Amniotic epithelial cell (primary cell): ENCODE measurements at places on chromosomes 2 and 18.

- DNase-seq: no peak
Observed at GRCh38 chr2:3163401-3163800, 214.2 kb downstream of the EIPR1 start.

- no peak for DNase-seq
Observed at GRCh38 chr2:30267161-30267975, 36.0 kb downstream of the LBH start.

GRCh38 chr2:238613610-238614009 lies 186.9 kb downstream of the ASB1 start:
- no peak for DNase-seq

DNA sequence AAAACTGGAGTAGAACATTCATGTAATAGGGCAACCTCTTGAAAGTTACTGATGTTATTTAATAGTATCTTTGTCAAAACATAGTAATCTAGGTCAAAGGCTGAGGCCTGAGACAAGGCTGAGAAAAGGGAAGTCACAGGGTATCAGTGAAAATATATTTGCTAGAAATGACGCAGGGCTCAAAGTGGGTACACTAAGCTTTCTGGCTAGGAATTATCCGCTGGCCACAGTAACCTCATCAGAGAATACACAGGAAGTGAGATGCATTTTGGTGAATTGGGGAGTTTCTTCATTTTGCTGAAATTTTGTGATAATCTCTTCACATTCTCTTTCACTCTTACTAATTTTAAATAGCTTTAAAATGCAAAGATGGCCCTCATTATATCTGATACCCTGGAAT lies 206.8 kb downstream of the OTX1 start:
- no peak for DNase-seq

- no peak for DNase-seq
Observed at GRCh38 chr2:80548469-80548868, 243.9 kb upstream of the LRRTM1 start.

DNA sequence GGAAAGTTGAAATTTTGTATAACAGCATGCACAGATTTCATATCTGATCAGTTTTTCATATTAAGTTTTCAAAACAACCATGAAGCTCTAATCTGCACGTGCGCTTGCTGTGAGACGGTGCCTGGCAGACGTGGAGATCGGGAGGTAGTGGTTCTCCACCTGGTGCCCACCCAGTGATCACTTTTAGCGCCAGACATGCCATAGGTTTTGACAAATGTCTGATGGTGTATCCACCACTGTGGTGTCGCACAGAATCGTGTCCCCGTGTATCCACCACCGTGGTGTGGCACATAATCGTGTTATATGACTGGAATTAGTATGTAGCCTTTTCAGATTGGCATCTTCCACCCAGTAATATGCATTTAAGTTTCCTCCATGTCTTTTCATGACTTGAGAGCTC lies 40.9 kb upstream of the KCNG2 start:
- DNase-seq: no peak

DNA sequence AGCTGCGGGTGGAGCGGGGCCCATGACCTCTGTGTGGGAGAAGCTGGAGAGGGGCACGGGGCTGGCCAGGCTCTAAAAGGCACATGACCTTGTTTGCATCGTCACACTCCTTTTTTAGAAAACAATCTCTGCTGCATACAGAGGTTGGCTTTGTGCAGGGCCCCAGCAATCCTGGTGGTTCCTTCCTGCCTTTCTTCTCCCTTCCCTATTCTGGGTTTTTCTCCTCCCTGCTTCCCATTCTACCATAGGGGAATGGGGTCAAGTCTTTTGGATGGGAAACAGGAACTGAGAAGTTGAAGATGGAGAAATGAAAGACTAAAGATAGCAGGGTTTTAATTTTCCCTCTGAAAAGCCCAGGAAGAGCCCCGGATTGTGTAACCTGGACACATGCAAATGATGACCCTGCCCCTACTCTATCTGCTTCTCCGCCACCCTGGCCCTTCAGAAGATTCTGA lies 53.9 kb downstream of the ASAP2 start:
- no peak for DNase-seq

- peak; percentile 61 for DNase-seq
Observed at GRCh38 chr2:53490659-53491058, 276.9 kb upstream of the CHAC2 start.

GRCh38 chr18:51185075-51185474 lies 12.4 kb downstream of the MEX3C start:
- no peak for DNase-seq

DNA sequence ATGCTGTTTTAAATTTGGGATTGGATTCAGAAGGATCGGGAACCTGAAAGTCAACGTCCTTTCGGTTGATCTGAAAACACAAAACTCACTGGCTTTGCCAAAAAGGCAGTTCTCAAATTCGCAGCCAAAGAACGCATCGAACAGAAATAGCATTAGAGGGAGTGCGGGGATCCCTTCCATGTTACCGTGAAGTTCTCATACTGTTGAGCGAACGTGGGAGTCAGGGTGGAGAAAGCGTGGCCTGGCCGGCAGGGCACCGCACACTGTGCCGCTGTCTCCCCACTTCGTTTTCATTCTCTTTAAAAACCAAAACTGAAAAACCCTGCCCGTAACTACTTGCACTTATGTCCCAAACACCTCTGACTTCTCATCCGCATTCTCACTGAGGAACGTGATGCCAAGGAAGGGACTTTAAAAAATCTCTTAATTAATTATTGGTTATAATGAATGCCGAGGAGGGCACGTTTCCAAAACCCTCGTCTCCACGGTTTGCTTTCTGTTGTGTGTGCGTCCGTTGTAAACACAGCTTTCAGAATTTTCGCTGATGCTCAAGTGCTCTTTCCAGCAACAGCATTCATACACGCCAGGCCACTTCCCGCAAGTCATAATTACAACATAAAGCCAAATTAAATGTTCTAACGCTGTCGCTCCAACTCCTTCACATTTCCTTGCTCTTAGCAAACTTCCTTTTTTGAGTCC lies 60.9 kb upstream of the TWIST2 start:
- no peak for DNase-seq

- DNase-seq: peak; percentile 81
Observed at GRCh38 chr2:20596973-20597859, 53.7 kb downstream of the HS1BP3 start.

DNA sequence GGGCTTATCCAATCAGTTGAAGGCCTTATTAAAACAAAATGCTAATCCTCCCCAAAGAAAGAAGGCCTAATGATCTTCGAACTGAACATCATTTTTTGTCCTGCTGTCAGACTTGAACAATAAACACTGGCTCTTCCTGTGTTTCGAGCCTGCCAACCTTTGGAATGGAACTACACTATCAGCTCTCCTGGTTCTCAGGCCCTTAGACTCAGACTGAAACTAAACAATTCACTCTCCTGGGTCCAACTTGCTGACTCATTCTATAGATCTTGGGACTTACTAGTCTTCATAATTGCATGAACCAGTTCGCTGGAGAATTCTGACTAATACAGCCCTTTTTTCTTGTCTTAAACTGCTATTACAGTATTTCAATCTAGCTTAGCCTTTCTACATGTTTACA lies 235.2 kb downstream of the LNPK start:
- DNase-seq: peak; percentile 15

- DNase-seq: peak; percentile 29
Observed at GRCh38 chr2:39780825-39781600, 2.0 kb upstream of the THUMPD2 start.

DNA sequence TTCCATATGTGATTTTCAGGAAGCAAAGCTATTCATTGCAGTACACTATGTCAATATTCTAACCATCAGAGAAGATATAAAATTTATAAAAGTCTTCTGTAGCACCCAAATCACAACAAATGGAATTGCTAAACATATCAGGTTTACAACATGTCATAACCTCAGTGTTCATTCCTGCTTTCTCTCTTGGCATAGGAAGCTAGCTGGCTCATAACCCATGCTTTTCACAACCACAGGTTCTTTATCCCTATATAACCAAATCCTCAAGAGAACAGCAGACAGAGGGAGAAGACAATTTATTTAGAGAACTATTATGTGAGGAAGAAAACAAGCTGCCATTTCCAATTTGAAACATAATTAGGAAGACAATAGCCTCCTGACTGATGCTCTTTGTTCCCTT lies 997.0 kb upstream of the ACVR2A start:
- DNase-seq: peak; percentile 32

DNA sequence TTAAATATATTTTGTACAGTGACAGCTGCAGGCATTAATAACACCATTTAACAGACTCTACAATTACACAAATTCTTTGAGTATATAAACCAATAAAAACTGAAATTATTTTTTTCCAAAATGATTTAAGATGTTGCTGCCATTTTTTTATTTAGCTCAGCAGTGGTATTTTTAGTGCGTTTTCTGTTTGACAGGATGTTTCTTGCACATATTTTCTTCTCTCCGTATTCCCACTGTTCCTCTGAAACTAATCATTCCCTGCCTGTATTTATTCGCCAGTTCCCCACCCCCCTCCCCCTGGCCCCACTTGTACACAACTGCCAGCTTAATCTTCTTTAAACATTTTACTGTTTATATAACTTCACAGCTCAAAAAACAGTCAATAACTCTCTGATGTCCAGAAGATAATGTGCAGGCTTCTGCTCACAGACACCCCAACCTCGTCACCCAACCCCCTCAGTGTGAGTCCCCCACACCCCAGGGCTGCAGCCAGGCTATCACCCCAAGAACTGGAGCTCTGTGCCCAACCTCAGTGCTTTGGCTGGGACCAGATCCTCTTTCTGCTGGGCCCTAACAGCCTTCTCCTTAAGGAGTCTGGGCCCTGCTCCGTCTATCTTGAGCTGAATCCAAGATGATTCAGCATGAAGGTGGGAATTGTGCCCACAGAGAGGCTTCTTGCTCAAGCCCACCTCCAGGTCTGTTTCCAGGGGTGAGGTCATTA lies 41.6 kb upstream of the MAP4K4 start:
- DNase-seq: peak; percentile 83

DNA sequence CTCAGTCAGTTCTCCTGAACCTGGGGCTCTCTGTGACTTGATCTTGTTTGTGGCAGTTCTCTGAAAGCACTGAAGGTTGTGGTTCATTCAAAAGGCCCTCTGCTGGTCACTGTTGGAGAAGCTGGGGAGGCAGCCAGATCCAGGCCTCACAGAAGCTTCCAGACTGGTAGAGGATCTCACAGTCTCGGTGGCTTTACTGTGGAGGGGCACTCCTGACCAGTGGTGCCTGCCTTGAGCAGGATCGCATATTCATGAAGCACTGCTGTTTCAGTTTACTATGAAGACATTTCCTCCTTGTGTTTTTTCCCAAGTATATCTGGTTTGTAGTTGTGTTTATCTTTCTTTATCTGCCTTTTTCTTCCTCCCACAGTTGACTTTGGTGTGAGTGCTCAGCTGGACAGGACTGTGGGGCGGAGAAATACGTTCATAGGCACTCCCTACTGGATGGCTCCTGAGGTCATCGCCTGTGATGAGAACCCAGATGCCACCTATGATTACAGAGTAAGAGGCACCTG lies 133.9 kb downstream of the MAP4K4 start:
- peak; percentile 86 for DNase-seq

DNA sequence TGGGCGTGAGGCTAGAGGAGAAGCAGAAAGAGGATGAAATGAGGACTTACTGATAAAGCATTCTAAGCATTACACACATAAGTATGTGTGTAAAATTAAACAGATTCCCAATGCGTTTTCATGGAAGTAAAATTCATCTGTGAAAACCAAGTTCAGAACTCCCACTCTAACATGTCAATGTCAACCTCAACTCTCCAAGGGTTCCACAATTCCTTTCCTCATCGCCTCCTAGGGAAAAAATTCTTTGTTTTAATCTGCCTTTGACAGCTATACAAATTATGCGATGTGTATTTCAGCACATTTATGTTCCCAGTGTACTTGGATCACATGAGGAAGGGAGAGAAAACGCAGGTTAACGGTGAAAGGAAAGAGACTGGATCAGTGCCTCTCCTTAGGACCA lies 76.6 kb downstream of the CLIP4 start:
- DNase-seq: no peak

DNA sequence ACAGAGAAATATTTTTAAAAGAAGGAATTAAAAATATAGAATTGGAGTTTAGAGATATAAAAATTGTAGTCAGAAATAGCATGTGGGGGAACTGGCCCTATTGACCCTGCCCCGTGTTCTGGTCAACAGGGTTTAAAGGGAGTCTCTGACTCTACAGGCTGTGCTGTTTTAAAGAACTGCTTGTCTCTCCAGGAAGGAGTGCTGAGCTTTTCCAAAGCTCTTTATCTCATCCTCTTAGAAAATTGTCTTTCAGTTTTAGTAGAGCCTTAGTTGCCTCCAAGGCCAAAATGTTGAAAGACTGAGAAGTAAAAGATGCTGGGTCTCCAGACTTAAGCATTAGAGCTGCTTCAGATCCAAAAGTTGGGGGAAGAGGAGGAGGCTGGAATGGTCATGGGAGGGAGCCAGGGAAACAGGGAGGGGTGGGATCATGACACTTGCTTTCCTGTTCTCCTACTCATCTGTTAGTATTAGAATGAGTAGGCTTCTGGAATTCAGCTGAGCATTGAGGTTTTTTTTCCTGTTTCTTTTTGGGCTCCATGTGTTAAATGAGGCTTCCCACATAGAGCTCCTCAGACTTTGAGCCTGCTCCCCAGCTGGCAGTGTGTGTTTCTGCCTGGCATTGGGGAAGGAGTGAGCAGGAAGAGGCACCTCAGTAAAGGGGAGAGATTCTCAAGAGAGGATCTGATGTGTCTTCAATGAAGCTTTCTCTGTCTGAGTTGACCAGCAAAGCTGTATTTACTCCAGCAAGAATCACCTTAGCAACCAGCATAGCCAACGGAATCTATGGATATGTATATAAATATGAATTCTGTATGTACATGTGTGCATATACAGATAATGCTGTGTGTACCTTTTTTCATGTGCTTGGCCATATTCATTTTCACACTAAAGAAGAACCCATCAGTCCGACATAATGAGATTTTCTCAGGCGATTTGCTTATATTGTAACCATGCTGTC lies 186.8 kb upstream of the FBXO11 start:
- DNase-seq: no peak

- peak; percentile 92 for DNase-seq
Observed at GRCh38 chr2:145096582-145096981, 576.7 kb upstream of the ZEB2 start.

DNA sequence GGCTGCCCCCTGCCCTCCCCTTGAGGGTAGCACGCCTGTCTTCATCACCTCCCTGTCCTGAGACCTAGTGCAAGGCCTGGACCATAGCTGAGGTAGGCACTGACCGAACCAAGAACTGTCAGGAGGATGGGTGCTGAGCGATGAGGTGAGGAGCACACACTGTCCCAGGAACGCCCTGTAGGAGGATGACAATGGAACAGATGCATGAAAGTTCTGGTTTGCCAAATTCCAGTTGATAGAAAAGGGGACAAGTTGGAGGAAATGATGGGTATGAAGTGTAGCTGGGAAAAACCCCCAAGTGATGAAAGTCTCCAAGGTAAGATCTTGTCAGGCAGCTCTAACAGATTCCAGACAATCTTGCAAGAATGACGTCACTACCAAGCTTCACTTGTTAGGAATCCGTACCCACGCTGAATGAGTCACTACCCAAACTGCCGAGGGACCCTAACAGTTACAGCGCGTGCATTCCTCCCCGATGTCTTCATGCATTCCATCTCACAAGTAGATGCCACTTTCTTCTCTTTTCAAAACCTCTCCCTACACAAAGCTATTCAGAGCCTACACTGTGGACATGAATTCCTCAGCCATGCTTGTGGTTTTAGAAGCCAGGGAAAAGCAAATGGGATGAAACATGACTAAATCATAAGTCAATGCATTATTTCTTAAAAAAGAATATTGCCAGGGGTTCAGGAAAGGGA lies 27.6 kb downstream of the MRPL33 start:
- DNase-seq: peak; percentile 100
